ENCODE measurements at places on chromosomes 13 and 19. TPM values are rescaled to one million over a fixed set of nuclear protein-coding genes. Genes with fewer than 3 reads are reported as not detected.

DNA sequence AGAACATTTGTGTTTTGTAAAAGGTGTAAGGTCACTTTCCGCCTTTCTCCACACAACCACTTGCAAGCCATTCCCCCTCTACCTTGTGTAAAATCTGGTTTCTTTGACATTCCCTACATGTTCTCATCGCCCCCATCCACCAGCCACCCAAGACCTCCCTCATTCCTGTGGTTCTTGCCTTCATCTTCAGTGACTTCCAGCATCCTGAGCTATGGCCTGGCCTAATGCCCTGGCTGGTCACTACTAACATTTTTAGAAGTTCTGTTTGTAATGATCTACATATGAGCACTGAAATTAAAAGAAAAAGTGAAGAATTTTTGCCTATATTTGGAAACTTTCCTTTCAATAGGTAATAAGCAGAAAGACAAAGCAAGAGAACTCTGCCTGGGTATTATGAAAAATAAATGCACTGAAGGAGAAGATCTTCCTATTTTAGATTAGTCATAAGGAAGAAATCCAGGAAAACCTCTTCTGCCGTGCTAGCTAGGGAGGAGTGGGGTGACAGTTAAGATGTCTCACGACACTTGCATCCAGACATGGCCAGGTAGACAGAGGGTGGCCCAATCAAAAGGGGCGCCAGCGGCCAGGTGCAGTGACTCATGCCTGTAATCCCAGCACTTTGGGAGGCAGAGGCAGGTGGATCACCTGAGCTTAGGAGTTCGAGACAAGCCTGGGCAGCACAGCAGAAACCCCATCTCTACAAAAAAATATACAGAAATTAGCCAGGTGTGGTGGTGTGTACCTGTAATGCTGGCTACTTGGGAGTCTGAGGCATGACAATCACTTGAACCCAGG lies 28.1 kb upstream of the MPHOSPH8 start:
- DNase-seq = no peak

DNA sequence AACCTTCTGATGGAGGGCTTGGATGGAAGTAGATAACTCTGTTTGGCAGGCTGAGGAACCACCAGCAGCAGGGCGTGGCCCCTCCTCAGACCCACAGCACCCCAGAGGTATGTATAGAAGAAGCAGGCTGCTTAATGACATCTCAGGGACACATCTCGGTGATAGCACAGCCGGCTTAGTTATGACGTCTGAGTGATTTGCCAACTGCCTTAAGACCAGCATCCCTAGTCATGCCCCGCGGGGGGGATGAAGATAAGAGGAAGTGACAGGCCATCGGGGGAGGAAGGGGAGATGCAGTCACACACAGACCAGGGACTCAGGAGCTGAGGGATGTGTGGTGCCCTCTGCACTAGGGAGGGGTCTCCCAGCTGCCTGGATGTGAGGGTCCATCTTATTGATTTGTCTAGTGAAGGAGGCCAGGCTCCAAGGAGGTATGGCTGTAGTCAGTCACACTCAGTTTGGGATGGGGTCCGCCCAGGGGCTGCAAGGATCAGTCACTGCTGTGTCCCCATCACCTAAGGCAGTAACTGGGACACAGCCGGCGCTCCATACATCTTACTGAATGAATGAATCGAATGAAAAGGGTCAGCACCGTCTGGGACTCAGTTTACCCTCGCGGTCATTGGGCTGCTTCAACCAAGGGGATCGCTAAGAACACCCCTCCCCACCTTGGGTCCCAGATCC lies 19.2 kb upstream of the ERCC1 start:
- DNase-seq = no peak

GRCh38 chr19:53537521-53538377 lies at the start of gene ZNF331:
Gene ZNF331 (plus strand): TSS chr19:53538145. CDS start chr19:53569377, 31,232 bp downstream.
- DNase-seq = peak; percentile 26

DNA sequence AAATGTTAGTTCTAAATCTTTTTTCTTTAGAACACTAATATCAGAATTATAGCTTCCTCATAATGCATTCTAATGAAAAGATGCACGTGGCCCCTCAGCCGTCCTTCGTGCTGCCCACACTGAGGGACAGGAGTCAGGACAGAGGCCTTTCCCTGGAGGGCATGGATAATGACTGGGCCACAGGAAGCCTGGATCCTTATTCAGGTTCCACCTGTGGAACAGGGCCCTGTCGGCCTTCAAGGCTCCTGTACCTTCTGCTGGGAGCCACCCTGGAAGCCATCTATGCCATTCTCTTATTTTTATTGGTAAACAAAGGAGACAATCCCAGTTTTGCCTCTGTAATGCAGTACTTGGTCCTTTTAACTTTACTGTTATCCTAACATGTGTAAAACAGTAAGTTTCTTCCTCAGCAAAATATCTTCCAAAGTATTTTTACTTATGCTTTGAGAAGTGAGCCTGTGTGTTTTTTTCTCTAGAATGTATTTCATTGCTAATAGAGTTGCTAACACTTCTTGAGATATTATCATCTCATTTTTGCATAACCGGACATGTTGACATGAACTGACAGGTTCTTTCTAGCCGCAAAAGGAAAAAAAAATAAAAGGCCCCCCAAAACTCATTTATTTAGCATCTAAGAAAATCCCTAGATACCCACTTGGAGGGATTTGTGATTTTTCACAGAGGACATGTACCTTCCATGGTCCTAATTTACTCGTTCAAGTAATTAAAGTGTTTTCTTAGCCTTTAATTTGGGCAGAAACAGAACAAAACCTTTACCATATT lies 6.0 kb downstream of the GPR183 start:
- no peak for DNase-seq

DNA sequence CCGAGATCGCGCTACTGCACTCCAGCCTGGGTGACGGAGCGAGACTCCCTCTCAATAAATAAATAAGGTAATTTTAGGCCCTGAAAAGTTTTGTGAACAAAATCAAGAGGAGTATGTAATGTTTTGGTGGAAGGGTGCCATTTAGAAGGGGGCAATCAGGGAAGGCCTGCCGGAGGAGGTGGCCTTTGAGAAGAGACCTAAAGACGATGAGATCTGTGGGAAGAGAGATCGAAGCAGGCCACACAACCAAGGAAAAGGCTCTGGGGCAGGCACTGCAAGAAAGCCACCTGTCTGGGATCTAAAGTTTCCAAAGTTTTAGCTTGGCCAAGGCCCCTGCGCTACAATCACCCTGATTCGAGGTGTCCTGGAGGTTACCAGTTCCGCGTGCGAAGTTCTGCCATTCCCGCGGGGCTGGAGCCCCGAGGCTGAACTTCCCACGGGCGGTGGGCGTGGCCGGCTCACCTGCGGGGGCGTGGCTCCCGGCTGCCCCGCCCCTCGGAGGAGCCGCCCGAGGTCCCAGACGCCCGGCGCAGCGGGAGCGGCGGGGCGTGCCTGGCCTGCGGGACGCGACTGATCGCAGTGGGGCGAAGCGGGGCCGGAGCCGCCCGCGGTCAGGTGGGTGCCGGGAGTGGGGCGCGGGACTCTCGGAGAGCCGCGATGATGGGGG lies at the start of gene KLC3:
Gene KLC3 (plus strand): TSS at position 519 of the 667 bp plus-strand sequence. CDS start 4,792 bp downstream, outside the sequence.
- no peak for DNase-seq

DNA sequence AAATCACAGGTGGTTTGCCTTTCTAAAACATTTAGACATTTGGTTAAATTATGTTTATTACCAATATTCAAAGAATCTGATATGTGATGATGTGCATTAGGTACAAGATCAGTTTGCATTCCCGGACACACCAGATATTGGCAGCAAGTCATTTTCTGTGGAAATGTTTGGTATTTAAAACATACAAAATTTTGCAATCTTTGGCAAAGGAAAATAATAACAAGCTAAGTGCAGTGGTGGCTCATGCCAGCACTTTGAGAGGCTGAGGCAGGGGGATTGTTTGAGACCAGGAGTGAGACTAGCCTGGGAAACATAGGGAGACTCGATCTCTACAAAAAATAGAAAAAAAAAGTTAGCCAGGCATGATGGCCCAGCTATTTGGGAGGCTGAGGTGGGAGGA lies 29.1 kb upstream of the TSC22D1 start:
- DNase-seq = no peak

DNA sequence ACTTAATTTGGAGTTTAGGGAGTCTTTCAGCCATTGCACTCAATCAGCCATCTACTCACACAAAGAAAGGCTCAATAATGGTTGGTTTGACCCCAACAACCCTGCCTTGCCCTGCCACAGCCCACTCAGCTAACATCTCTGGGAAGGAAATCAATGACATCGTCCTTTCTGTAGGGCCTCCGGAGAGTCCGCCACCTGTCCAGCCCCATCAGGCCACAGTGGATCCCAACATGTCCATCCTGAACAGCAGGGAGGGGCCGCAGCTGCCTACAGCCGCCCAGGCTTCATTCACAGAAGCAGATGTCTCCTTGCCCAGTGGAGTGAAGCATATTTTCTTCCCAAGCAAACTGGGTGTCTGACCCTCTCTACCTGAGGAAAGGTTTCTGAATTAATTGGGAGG lies 4.2 kb upstream of the CDX2 start:
- DNase-seq = no peak

- peak; percentile 59 for DNase-seq
Measured at GRCh38 chr13:101942038-101942437, 459.8 kb downstream of the FGF14 start.

DNA sequence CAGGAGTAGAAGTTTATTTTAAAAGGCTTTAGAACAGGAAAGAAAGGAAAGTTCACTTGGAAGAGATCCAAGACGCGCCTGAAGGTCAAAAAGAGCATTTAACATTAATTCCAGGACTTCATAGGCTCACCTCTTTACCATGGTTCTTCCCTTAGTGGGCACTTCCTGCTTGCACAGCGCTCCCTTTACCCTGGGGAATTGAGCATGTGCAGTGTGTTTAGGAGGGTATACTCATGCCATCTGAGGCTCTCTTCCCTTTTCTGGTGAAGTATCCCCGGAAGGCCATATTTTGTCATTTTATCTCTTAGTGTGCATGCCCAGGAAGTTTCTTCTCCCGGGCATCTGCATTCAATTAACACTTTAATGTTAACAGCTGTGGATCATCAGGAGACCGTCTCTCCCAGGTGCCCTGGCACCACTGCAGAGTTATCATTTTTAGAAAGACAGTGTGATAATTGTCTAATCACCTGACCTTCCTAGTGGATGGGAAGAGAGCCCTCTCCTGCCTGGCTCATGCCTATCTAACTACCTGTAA lies 66.1 kb upstream of the ABCC4 start:
- DNase-seq = no peak

DNA sequence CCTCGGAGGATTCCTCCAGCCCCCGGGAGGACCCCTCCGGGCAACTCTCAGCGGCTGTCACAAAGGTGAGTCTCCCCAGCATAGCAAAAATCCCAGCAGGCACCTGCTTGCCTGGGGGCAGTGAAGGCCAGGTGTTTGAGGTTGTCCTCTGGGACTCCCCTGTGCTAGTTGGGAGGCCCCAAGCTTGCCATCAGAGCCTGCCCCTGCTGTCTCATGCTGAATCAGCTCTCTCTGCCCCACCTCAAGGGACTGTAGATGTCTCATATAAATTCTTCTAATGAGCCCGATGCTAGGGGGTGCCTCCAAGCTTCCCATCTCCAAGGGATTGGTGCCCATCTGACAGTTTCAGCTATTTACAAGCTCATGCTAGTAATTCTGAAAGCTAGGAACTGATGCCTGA lies 53.6 kb downstream of the NWD1 start:
- DNase-seq = no peak

DNA sequence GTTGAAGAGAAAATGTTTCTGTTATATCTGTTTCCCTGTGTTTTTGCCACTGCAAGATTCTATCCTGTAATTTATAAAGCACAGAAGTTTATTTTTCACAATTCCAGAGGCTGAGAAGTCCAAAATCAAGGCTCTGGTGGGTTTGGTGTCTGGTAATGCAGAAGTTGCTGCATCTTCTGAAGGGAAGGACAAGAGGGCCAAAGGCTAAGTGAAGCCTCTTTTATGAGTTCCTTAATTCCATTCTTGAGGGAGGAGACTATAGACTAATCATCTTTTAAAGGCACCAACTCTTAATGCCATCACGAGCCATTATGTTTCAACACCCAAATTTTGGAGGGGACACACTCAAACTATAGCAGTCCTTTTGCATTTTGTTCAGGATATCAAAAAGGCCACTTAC lies 34.1 kb upstream of the WDFY2 start:
- no peak for DNase-seq

GRCh38 chr19:7792281-7792680 lies 29.2 kb downstream of the CLEC4M start:
- peak; percentile 52 for DNase-seq

GRCh38 chr19:6667114-6667627 lies 2.8 kb downstream of the TNFSF14 start:
- no peak for DNase-seq

GRCh38 chr19:55348317-55349034 lies 6.0 kb downstream of the COX6B2 start:
- DNase-seq = no peak

The NBEA gene
- total RNA-seq = 31.2 TPM

The ZNF83 gene
- 165 TPM for total RNA-seq

The ZNF626 gene
- 22.5 TPM for total RNA-seq

The MATK gene
- 0.35 TPM for total RNA-seq

The CILP2 gene
- 0.60 TPM for total RNA-seq

The FOSB gene
- 18.3 TPM for total RNA-seq
